ENCODE measurements at places on chromosomes 12 and 14. TPM values are rescaled to one million over a fixed set of nuclear protein-coding genes. Genes with fewer than 3 reads are reported as not detected.

- H3K36me3 ChIP-seq = no peaks in the 10 kb centered on the region
- H3K27ac ChIP-seq = no peak overlapping the region
- H3K27me3 ChIP-seq = no peaks in the 10 kb centered on the region
Measured at GRCh38 chr14:30129807-30130206, 202.2 kb upstream of the PRKD1 start.

GRCh38 chr12:127749416-127749815, 517.6 kb upstream of the TMEM132C start:
- no peaks in the 10 kb centered on the region for H3K27me3 ChIP-seq
- no peak for DNase-seq
- H3K4me1 ChIP-seq = no peaks in the 10 kb centered on the region
- H3K27ac ChIP-seq = no peak overlapping the region
- no peak overlapping the region for H3K4me3 ChIP-seq

DNA sequence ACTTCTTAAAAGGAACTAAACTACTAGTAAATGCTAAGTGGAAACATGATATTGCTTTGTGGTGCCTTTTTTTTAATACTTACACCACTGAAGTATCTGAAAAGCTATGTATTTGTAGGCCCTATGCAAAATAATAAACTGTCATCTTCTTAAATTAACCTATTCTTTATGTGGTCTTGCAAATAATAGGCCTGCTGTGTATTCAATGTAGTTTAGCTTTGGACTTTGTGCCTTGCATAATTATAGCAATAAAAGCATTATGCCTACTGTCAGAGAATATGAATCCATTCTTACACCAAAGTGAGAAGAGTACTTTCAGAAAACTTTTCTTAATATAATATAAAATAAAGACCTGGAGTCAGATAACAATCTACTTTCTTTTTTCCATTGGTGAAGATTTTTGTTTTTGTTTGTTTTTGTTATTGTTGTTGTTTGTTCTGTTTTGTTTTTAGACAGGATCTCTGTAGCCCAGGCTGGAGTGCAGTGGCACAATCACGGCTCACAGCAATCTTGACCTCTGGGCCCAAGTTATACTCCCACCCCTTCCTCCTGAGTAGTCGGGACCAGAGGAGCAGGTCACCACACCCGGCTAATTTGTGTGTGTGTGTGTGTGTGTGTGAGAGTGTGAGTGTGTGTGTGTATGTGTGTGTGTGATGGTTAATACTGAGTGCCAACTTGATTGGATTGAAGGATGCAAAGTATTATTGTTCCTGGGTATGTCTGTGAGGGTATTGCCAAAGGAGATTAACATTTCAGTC, 213.8 kb downstream of the SLC6A15 start:
- no peak for DNase-seq
- H3K36me3 ChIP-seq = no peaks in the 10 kb centered on the region
- H3K4me1 ChIP-seq = no peaks in the 10 kb centered on the region
- H3K27ac ChIP-seq = no peak overlapping the region
- no peaks in the 10 kb centered on the region for H3K27me3 ChIP-seq

Gene TAS2R7
- total RNA-seq = not detected

Gene SSPN
- 52.0 TPM for total RNA-seq

GRCh38 chr14:30638926-30639325, 16.8 kb downstream of the SCFD1 start:
- H3K27me3 ChIP-seq = no peaks in the 10 kb centered on the region
- no peak overlapping the region for H3K4me3 ChIP-seq
- peaks cover 5% of the 10 kb centered on the region for H3K4me1 ChIP-seq
- no peaks in the 10 kb centered on the region for H3K36me3 ChIP-seq
- H3K27ac ChIP-seq = no peak overlapping the region
- DNase-seq = no peak

Measured in tibial nerve (tissue), 4 donors.